HFFc6 (cell line): ENCODE measurements at places on chromosomes 2 and 18.

DNA sequence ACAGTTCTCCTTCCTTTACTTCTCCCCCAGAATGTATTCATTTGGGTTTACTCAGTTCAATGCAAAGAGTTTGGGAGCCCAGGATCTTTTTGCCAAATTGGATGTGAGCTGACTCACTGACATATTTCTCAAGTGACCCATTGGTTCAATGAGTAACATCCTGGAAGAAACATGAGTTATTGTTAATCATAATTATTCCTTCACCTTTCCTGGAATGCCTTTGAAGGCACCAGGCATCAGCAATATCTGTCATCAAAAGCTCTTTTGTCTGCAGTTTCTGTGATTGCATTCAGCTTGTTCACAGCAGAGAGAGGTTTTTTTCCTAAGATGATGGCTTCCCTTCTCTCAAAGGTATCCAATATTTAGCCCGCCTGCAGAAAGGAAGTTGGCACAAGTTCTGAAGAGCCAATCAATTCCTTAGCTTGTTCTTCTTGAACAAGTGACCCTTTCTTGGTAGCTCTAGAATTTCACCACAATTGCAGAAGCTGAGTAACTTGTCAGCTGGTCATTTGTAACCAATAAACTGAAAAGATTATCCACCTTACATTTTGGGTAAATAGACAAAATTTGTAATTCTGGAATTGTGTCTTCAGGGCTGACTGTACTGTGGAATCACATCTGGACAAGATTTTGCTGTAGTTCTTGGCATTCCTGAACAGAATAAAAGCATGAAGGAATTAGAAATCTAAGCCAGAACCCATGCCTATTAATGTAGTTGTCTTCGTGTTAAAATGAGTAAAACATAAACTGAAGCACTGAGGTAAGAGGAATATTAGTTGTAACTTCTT lies 72.2 kb upstream of the TMEM17 start:
- DNase-seq = peak; percentile 88

GRCh38 chr2:105809723-105810122 lies 65.0 kb downstream of the NCK2 start:
- DNase-seq = no peak

- peak; percentile 1 for DNase-seq
Observed at GRCh38 chr2:52862801-52863200, 904.8 kb upstream of the CHAC2 start.

- DNase-seq = peak; percentile 35
Observed at GRCh38 chr18:56748698-56749268, 97.6 kb downstream of the WDR7 start.

- no peak for DNase-seq
Observed at GRCh38 chr2:179184610-179185009, 80.0 kb downstream of the SESTD1 start.

DNA sequence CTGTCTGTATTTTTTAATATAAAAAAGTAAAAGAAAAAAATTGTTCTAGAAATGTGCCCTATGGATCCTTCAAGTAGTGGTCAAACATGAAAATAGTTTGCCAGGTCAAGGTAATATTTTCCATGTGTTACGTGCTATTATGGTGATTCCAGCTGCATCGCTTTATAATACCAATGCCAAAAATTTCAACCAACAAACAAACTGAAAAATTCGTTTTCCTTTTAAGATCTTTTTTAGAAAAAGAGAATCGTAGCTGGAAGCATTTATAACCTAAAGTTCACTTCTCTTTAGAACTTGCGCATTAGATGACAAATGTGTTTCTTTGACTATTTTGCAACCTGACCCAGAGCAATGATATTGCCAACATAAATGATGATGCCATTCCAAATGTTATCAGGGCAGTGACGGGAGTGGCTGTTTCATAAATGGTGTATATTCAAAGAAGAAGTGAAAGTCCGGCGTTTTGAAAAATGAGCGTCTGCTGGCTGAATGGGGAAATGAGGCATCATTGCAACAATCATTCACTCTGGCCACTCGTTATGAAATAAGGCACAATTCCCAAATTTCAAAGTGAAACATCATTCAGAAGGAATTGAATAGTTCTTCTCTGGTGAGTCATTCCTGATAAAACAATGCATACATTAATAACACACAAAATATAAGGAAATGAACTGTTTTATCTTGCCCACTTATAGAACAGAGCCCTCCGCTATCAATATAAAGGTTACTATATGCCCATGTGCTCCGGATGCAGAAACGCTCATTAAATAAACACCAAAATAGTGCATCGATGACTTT lies 297.4 kb downstream of the TGIF1 start:
- DNase-seq = no peak

DNA sequence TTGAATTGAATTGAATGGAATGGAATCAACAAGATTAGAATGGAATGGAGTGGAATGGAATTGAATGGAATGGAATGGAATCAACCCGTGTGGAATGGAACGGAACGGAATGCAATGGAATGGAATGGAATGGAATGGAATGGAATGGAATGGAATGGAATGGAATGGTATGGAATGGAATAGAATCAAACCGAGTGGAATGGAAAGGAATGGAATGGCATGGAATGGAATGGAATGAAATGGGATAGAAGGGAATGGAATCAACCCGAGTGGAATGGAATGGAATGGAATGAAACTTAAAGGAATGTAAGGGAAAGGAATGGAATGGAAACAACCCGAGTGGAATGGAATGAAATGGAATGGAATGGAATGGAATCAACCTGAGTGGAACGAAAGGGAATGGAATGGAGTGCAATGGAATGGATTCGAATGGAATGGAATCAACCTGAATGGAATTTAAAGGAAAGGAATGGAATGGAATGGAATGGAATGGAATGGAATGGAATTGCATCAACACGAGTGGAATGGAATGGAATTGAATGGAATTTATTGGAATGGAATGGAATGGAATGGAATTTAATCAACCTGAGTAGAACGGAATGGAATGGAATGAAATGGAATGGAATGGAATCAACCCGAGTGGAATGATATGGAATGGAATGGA lies 1146.6 kb downstream of the RPIA start:
- no peak for DNase-seq
